ENCODE measurements at places on chromosomes 1 and 21.
A peak's percentile ranks its signal among the peaks of the same experiment; 100 is the strongest.

DNA sequence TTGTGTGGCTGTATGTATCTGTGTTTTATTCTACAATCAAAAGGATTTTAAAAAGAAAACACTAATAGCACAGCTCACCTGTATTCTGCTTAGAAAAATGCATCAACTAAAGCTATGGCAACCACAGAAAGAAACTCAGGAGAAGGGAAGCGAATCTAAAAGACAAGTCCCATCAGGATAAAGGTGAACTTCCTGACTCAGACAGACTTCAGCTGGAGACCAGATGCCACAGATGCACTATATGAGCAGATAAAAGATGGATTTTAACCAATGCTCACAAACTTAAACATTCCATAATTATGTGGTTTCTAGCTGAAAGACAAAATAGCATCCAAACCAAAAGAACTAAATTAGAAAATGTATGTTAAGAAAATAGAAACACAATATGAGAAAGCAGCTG, 231.0 kb downstream of the RERE start:
- no peak for DNase-seq

DNA sequence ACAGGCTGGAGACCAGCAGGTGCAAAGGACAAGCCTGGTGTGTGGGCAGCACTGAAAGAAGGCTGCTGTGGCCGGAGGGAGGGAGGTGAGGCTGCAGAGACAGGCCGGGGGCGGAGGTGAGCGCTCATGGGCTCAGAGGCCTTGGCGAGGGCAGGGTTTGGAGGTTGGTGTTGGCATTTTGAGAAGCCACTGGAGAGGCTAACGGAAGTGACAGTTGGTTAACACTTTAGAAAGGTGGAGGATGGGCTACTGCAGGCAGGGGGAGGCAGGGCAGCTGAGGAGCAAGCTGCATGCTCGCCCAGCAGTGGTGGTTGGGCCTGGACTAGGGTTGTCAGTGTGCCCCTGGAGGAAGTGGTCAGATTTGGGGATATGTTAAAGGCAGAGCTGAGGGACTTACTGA, 37.5 kb downstream of the QSOX1 start:
- no peak for DNase-seq

GRCh38 chr1:23478896-23479665, 4.9 kb downstream of the ASAP3 start:
- no peak for DNase-seq

- DNase-seq = no peak
These were observed 479.8 kb upstream of the VAMP3 start for GRCh38 chr1:7290971-7291970.

GRCh38 chr21:33539616-33540015, 2.3 kb downstream of the GART start:
- DNase-seq = no peak

GRCh38 chr1:30753660-30754123, 3.9 kb downstream of the LAPTM5 start:
- DNase-seq = no peak

DNA sequence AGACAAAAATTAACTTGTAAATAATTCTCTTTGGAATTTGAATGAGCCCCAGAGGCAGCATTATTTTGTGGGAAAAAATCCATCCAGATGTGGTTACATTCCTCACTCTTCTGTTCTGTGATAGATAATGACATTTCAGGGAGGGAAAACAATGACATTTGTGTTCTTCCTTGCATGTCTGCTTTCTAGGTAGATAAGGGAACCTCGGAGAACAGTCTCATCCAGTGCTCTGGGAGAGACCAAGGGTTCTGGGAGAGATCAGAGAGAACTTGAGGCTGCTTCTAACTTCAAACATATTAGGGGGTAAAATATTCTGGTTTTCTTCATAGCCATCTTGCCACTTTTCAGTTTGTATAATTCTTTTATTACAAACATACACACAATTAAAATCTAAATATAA, 269.2 kb downstream of the NEGR1 start:
- no peak for DNase-seq

DNA sequence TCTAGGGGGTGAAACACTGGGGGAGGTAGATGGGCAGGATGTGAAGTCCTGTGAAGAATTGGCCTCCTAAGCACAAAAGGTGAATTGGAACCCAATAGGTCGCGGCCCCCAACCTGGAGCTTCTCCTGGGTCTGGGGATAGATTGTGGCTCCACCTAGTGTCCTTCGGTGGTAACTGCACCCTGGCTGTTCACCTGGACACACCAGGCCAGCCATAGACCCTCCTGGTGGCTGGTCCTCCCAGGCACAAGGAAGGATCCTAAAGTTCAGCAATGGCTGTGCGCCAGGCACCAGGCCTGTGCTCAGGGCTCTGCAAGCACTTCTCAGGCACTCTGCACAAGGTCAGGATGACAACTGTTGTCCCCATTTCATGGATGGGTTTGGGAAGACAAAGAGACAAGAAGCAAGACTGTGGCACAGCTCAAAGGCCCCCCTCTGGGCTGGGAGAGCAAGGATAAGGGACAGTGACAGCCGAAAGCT, 13.5 kb downstream of the ESPN start:
- DNase-seq = no peak

- no peak for DNase-seq
These were observed 41.8 kb downstream of the KIAA0040 start for GRCh38 chr1:175150596-175151319.

- no peak for DNase-seq
These were observed 130.7 kb downstream of the SLC30A10 start for GRCh38 chr1:219797683-219798082.

DNA sequence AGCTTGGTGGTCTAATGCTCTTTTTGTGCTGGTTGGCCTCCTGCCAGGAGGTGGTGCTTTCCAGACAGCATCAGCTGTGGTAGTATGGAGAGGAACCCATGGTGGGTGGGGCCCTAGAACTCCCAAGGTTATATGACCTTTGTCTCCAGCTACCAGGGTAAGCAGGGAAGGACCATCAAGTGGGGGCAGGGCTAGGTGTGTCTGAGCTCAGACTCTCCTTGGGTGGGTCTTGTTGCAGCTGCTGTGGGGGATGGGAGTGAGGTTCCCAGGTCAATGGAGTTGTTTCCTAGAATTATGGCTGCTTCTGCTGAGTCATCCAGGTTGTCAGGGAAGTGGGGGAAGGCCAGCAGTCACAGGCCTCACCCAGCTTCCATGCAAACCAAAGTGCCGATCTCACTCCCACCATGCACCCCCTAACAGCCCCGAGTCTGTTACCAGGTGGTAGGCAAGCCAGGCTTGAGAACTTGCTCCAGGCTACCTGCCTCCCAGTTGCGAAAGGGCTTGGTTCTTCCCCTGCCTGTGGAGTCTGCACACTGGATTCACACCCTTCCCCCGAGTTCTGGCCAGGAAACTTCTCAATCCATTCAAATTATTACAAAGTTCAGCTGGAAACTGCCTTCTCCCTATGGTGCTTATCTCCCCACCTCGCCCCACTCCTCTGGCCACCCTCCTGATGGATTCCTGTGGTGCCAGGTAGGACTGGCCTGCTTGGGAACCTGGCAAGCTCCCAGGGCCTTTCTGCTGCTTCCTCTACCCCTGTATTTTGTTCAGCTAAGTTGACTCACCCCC, 37.8 kb downstream of the DRAM2 start:
- no peak for DNase-seq

GRCh38 chr1:56566061-56566744, 13.2 kb downstream of the PLPP3 start:
- no peak for DNase-seq

DNA sequence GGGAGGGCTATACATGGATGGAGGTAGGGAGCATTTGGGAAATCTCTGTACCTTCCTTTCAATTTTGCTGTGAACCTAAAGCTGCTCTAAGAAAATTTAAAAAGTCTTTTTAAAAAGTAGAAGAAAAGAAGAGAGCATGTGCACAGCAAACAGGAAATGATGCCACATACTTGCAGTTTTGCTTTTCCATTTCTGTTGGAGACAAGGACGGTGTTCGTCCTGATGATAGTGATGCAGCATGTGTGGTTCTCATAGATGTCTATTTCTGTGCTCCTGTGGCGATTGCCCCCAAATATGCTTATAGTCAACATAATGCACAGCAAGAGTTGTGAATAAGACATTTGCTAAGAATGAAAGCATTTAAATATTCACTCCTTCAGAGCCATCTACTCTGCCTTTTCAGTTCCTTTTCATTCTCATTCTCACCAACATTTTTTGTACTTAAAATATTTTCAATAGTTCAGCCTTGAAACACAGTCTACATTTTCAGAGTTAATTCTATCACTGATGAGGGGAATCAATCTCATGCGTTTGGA, 66.6 kb downstream of the LRRC8C start:
- DNase-seq = no peak

DNA sequence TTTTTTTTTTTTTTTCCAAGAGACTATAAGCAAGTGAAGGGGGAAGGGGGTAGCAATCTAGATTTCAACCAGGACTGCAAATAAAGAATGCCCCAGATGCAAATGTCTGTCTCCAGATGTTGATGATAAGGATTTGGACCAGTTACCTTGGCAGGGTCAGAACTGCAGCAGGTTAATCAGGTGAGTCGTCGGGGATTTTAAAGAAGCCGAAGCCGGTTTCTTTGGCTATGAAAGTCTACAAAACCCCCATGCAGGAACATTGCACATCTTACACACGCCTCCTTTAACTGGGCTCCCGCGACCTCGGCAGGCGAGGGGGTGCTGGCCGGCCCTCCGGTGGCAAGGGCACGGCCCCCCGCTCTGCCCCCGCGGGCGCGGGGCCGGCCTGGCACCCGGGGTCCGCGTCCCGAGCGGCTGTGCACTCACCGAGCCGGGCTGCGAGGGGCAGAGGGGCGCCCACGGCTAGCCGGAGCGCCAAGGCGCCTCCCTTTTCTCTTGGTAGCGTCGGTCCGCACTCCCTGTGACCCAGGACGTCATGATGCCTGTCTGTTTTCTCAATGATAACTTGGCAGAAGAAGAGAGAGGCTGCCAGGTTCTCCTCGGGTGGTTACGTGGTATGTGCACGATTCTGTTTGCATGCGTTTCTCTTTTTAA, 366.3 kb upstream of the ESRRG start:
- no peak for DNase-seq

- no peak for DNase-seq
These were observed 38.8 kb downstream of the PGBD5 start for GRCh38 chr1:230387296-230387695.

DNA sequence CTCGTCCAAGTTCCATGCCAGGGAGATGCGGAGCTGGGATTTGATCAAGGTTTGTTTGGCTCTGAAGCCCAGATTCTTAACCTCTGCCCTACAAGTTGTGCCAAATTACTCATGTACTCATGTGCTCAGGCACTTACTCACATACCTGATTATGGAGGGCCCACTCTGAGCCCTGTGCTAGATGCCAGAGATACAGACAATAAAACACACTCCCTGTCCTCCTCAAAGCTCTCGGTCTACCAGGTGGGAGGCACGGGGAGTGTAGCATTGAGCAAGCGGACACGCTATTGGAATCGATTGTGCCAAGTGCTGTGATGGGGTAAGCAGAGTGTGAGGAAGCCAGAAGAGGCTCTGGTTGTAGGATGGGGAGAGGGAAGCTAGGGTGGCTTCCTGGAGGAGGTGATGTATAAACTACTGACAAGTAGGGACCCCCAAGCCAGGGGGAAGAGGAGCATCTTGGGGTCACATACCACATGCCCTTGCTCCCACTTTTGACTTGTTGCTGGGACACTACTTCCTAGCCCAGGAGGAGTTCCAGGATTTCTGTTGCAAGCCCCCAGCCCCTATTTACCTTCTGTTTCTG, 49.8 kb upstream of the IFNLR1 start:
- DNase-seq = no peak

GRCh38 chr1:25392841-25393240, 27.8 kb downstream of the RHCE start:
- no peak for DNase-seq

DNA sequence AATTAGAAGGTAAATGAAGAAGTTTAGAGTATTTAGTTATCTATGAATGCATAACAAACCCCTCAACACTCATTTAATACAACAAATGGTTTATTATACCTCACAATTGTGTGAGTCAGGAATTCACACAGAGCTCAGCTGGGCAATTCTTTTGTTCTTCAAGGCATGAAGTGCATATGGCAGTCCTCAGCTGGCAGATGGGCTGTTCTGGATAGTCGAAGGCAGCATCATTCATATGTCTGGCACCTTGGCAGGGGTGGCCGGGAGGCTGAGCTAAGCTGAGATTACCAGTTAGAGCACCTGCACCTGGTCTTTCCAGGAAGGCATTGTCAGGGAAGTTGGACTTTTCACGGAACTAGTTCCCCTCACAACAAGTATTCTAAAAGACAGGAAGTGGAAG, 286.2 kb upstream of the DUSP10 start:
- DNase-seq = no peak

- DNase-seq = no peak
These were observed 238.2 kb upstream of the PROX1 start for GRCh38 chr1:213749558-213749957.

- DNase-seq = no peak
These were observed 17.6 kb upstream of the PARP1 start for GRCh38 chr1:226425431-226426031.

GRCh38 chr1:180262628-180263488, 32.8 kb downstream of the LHX4 start:
- no peak for DNase-seq

GRCh38 chr21:35206141-35207125, 157.3 kb upstream of the RUNX1 start:
- DNase-seq = no peak

- no peak for DNase-seq
These were observed 35.7 kb upstream of the CAP1 start for GRCh38 chr1:40004857-40005256.

GRCh38 chr1:225453797-225454648, 26.2 kb upstream of the LBR start:
- no peak for DNase-seq

GRCh38 chr1:29635501-29636263, 399.4 kb downstream of the PTPRU start:
- DNase-seq = no peak

- DNase-seq = peak; percentile 49
These were observed 79.9 kb downstream of the MORN1 start for GRCh38 chr1:2311184-2312032.

- no peak for DNase-seq
These were observed 53.9 kb downstream of the PRDX6 start for GRCh38 chr1:173530795-173531693.

DNA sequence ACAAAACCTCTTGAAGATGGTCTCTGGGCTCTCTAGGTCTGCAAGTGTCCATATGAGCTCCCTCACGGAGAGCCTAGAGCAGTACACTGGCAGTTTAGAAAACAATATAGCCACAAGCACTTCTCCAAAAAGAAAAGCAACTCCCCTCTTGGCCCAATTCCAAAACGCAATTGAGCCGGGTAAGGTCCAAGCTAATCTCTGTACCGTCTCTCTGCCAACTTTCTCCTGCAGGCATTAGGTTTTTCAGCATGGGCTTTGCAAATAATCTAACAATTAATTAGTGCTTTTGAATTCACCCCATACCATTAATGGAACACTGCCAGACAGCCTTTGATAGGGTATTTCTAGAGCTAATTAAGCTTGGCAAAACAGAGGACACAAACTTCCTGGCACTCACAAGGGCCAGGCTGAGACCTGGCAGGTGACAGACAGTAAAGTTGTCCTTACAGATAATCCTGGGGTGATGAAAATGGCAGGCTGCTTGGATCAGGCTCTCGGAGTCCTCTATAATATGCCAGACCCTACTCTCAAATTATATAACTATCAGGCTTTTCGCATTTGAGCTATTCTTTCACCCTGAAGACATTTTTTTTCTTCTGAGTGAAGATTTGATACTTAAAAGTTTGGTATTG, 39.8 kb downstream of the TGFBR3 start:
- no peak for DNase-seq

Measured in activated CD8-positive, alpha-beta memory T cell treated with anti-CD3 and anti-CD28 coated beads for 1 hour (primary cell).